ENCODE measurements at places on chromosomes 1 and 21.

DNA sequence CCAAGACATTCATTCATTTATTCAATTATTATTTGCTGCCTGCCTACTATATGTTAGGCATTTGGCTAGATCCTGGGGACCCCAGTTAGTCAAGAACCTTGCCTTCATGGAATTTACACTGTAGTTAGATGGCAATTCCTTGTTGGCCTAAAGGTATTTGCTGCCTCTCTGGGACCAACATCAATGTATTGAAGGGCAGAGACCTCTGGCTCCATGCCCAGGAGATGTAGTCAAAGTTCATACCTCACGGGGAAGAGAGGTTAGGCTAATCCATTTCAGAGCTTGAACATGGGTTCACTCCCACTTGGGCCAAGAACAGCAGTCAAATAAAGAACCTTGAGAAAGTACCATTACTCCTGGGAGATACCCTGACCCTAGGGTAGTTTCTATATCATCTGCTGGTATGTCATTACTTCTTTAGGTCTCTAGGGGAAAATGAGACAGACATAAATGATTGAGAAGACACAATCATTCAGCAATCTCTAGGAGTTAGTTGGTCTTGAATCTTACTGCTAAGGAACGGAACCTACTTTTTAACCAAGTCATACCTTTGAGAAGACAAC lies 32.0 kb downstream of the SORT1 start:
- DNase-seq = no peak

GRCh38 chr1:21342961-21343838 lies 52.9 kb upstream of the ECE1 start:
- DNase-seq = no peak

DNA sequence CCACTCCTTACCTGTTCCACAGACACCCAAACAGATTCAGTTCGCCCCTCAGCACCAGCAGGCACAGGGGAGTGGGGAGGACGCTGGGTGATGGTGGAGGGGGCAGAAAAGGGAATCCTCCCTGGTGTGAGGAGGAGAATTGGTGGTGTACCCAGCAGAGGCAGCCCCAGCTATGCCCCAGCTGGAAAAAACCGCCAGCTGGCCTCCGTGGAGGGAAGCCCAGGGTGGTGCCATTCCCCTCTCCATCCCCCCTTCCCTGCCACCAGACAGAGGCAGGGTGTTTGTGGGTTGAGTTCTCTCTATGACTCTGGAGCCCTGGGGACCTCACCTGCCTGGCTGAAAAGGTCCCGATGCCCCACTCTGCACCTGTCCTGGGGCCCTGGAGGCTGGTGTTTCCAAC lies 27.9 kb downstream of the OPTC start:
- DNase-seq = no peak

DNA sequence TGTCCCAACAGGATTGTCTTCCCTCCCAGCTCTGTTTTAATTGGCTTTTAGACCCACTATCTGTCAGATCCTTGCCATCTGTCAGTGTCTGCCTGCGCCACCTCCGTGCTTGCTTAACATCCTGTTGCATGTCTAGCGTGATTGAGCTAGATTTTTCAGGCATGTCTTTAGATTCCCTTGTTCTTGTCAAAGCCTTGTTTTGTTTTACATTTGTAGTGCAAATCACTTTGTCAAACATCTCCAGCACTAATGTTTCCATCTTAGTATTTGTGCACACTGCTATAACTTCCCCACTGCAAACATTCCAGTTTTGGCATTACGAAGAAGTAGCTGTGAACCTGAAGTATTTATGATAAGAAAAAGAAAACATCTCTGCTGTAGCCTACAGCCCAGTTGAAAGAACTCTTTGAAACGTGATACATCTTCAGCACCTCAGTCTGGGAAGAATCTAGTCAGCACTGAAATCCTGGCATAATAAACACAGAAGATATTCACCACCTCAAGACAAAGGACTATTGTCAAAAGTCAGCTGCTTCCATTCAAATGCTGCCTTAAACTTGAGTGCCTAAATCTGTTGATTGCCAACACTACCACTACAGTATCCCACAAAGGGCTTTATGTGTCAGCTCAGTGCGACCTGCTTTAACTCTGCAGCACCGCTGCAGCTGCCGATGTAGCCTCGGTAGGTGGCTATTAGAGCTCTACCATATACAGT lies 105.0 kb downstream of the FNBP1L start:
- no peak for DNase-seq

GRCh38 chr1:233338102-233338501 lies 10.6 kb downstream of the MAP3K21 start:
- DNase-seq = no peak

GRCh38 chr21:42465008-42465802 lies 30.8 kb downstream of the RSPH1 start:
- DNase-seq = no peak

- DNase-seq = no peak
These were observed 61.3 kb downstream of the RHBG start for GRCh38 chr1:156430303-156430702.

- no peak for DNase-seq
These were observed 741 bp downstream of the DUSP10 start for GRCh38 chr1:221740993-221741702.

DNA sequence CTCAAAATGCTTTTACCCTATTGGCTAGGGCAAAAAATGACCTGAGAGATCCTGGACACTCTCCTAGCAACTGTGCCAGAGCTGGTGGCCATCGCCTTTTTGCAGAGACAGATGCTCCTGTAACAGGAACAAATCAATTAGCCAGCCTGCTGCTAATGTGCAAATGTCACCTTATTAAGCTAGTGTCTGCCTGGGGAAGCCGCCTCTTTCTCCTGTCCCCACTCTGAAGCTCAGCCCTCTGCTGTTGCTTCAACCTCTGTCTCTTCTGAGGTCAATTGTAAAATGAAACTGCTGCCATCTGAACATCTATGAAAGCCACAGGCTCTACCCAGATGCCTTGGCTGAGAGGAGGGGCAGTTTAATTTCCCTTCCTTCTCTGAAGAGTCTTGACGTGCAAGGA lies 85.5 kb upstream of the CACNA1E start:
- DNase-seq = no peak

GRCh38 chr1:40740039-40740996 lies 43.3 kb upstream of the KCNQ4 start:
- no peak for DNase-seq

- no peak for DNase-seq
These were observed 2.6 kb downstream of the PTAFR start for GRCh38 chr1:28173980-28174297.

DNA sequence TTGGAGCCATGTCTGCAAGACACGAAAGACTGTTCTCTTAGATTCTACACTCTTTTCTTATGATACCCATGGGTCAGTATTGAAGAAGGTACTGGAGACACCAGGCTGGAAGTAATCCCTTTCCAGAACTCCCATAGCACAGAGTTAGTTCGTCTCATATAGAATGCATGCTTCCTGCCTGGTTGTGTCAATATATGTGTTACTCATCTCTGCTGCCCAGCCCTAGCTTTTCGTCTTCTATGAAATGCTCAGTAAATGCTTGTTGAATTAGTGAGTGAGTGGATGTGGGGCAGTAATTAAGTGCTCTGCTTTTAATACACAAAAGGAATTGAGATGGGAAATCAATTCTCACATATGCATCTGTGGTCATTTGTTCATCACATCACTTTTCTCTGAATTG lies 32.1 kb downstream of the ADCY10 start:
- no peak for DNase-seq

- no peak for DNase-seq
These were observed 86.0 kb upstream of the SELENON start for GRCh38 chr1:25713961-25714360.

- DNase-seq = no peak
These were observed 24.9 kb upstream of the FMO2 start for GRCh38 chr1:171160211-171160610.

- DNase-seq = no peak
These were observed 39.5 kb downstream of the ADSS2 start for GRCh38 chr1:244412176-244412575.

DNA sequence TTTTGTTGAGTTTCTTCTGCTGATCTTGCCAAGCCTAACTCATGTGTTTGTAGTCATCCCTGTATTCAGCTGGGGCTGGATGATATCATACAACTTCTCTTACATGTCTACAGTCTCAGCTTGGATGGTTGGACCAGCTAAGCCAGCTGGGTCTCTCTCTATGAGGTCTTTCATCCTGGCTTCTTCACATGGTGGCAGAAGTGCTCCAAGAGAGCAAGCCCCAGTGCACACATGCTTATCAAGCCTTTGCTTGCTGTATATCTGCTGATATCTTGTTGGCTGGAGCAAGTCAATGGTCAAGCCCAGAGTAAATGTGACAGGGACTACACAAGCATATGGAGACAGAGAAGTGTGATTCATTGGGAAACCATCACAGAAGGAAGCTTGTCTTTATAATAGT lies 29.2 kb upstream of the SLC44A5 start:
- DNase-seq = no peak

DNA sequence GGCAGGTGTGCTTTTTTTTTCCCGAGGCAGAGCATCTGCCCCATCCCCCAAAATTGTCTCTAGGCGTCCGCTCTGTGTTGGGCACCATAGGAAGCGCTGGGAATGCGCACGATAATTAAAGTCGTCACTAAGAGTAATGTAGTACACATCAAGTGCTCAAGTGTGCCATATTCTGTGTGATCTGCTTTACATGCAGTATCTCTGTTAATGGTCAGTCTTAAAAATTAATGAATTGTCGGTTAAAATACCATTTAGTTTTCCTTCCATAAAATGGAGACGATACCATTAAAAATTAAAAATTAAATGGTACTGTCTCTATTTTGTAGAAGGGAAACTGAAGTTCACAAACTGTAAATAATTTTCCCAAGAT lies 544 bp upstream of the CCT8 start:
- DNase-seq = no peak

- no peak for DNase-seq
These were observed 30.7 kb downstream of the NOL9 start for GRCh38 chr1:6523566-6523965.

DNA sequence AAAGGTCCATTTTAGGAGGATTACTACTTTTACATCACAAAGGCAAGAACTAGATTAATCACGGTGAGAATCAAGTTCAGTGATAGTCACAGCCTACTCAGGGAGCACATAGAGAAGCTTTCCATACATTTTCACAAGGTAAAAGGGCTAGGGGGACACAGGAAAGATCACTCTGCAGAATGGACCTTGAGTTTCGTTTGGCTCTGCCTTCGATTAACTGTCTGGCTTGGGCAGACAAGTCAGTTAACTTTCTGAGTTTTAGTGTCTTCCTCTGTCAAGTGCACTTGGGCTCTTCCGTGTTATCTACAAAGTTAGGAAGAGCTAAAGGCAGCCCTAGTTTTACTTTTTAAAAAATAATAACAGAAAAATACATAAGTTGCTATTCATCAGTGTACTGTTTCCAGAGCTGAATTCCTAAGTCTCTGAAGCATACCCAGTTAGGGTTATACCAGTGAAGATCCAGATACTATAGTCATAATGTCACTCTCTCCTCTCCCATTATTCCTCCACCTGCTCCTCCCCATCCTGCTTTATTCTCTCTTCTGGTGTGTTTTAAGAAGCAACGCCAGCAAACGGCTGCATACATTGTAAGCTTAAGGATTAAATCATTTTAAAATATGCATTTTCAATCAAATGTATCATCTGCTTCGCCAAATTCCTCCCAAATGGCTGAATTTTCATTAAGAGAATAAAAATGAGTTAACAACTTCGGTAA lies 1.7 kb downstream of the CEP170 start:
- DNase-seq = no peak

- DNase-seq = no peak
These were observed 1013.5 kb downstream of the KCNT2 start for GRCh38 chr1:195594773-195595172.

- DNase-seq = no peak
These were observed 497.1 kb upstream of the PLXNA2 start for GRCh38 chr1:208741296-208741695.

- DNase-seq = no peak
These were observed 1.1 kb downstream of the LRRC8C start for GRCh38 chr1:89633800-89634625.

GRCh38 chr21:45848805-45849204 lies 132.8 kb upstream of the COL6A1 start:
- no peak for DNase-seq

DNA sequence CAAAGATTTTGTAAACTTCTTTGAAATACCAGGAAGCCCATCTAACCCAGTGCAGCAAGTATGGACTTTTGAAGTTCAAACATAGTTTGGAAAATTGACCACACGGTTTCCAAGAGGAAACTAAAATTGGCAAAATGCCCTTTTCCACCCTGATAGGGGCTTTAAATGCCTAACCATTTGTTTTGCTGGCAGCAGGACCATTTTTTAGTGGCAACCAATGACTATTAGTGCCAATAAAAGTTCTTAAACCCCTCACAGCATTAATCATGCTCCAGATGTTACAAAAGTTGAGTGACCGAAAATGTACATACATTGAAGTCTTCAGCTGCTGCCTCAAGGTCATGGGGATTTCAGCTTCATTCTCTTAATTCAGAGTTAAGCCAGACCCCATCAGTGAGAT lies 46.4 kb upstream of the ENAH start:
- DNase-seq = no peak

- DNase-seq = no peak
These were observed 154.3 kb downstream of the PDE4B start for GRCh38 chr1:65946960-65947359.

GRCh38 chr1:223556414-223557129 lies 108.9 kb downstream of the CAPN8 start:
- no peak for DNase-seq

DNA sequence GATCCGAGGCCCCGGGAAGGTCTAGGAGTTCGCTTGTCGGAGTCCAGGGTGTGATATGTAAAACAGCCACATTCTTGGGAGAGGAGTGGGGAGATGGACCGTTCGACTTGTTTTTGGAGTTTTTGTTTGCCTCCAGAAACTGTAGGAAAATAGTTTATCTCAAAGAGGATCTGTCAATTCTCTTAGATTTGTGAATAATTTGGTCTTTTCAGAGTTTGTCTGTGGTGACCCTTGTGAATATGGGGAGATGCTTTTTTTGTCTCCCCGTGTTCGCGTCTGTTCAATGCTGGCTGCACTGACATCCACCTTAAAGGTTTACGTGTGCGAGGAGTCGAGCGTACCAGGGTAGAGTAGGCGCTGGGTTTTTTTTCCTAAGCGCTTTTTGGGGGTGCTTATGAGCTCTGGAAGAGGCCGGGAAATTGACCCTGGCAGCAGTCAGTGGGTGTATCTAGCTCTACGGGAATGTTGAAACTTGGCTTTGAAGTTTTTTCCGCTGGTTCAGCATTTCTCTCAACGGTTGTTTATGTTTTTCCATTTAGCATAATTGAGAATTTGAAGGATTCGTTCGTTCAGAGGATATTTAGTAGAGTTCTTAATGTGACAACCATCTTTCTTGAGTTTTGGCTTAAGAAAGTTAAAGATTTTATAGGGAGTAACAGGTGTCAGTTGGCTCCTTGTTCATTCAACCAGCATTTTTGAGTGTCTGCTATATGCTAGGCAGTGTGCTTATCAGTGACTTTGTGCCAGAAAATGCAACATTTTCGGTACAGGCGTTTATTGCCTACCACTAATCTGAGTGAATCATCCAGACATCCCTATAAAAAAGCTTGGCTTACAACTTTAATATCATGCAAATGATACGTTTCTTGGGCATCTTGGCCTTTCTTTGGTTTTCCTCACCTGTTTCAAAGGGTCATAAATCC lies 1.2 kb downstream of the SZRD1 start:
- no peak for DNase-seq

GRCh38 chr1:30755746-30756145 lies 1.8 kb downstream of the LAPTM5 start:
- no peak for DNase-seq

- DNase-seq = no peak
These were observed 63.4 kb downstream of the CD2 start for GRCh38 chr1:116817582-116818064.
